ENCODE measurements at places on chromosomes 3 and 15.

DNA sequence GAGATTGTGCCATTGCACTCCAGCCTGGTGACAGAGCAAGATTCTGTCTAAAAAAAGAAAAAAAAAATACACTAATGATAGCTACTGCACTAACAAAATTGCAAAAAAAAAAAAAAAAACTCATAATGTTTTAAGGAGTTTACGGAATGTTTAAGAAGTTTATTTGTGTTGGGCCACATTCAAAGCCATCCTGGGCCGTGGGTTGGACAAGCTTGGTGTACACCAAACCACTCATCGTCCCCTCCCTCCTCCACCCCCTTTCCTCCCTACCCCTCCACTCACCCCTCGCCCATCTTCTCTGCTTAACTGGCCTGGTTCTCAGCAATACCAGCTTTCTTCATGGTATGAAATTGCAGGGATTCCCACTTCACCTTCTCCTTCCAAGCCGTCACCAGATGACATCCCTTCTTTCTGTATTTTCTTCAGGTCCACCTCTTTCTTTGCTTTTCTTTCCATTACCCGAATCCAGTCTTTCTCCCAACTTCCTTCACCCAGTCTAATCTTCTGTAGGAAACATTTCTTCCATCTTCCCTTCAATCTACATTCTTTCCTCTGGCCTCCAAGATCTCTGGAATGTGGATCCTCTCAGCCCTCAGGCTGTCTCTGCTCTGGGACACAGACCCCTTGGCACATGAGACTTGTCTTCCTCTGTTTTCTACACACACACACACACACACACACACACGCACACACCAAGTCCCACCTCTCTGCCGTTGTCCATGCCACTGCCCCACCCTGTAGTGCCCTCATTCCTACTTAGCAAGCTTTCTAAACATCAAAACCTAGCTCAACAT lies 3.5 kb upstream of the MESP1 start:
- no peak for DNase-seq

GRCh38 chr3:105145511-105145910 lies 221.2 kb upstream of the ALCAM start:
- DNase-seq = no peak

DNA sequence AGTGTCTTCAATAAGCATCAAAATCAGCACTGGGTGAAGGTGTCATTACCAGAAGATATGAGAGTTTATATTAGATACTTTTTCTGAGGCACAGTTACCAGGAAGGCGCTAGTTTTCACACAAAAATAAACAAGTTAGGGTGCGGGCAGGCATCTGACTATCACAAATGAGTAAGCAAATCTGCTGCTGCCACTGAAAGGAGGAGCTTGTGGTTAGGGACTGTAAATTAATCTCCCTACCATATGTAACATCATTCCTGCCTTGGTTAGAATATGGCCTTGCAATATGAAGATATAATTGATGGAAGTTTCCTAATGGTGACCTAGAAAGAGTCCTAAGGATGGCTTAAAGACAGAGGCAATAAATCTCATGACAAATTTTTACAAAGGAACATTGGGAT lies 19.5 kb upstream of the EID1 start:
- no peak for DNase-seq

GRCh38 chr3:125002414-125003368 lies 53.1 kb downstream of the HEG1 start:
- DNase-seq = no peak

GRCh38 chr3:34925851-34926250 lies 713.5 kb upstream of the ARPP21 start:
- DNase-seq = no peak

GRCh38 chr15:67100801-67101581 lies 35.6 kb downstream of the SMAD3 start:
- DNase-seq = peak; percentile 83

- DNase-seq = no peak
These were observed 55.7 kb upstream of the CP start for GRCh38 chr3:149277331-149277813.

DNA sequence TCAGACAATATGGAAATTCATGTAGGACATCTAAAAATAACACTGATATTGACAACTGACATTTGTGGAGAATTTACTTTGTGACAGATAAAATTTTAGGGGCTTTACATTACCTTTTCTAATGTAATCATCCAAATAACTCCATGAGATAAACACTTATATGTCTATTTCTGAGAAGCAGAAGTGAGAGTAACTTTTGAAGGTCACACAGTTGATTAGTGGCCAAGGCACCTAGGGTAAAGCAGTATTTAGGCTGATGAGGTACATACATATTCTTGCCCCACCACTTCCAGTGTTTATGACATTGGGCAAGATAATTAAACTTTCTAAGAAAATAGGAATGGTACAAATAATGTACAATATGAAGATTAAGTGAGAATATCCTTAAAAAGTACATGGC lies 248.4 kb downstream of the CPNE4 start:
- DNase-seq = no peak

DNA sequence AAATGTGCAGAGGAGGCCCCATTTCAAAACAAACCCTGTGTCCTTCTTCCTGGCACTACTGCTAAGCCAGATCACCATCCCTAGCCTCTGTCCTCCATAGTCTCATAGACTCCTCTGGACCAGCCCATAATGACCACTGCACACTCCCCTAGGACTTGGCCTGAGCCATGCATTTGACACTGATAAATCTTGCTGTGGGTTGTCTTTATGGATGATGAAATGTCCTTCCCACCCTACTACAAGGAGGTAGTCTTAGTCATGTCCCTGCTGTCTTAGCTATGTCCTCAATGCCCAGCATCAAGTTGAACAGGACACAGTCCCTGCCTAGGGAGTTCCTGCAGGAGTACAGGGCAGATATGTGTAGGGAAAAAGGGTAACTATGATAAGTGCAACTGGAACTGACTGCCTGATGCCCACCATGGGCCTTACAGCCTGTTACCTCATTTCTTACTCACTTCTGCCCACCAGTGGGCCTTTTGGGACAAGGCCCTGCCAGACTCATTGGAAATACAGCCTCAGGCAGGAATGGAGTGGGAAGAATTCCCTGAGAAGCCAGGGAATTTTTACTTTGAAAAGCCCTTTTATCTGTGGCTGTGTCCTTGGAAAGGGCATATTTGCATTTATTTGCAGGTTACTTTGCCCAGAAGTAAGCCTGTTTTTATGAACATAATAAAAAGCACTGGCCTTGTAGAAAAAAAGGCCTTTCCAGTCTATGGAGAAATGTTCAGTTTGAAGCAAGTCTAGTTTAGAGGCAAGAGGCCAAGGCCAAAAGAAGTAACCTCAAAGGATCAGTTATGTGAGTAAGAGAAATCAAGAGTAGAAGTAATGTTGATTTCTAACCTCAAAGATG lies 199.6 kb upstream of the EIF1B start:
- no peak for DNase-seq

- DNase-seq = no peak
These were observed 964.7 kb downstream of the ROBO2 start for GRCh38 chr3:78004571-78004970.

GRCh38 chr3:147411815-147412241 lies 2.7 kb downstream of the ZIC1 start:
- DNase-seq = no peak

- no peak for DNase-seq
These were observed 29.0 kb downstream of the CPOX start for GRCh38 chr3:98564282-98565005.

GRCh38 chr3:29004885-29005599 lies 275.8 kb upstream of the RBMS3 start:
- no peak for DNase-seq

DNA sequence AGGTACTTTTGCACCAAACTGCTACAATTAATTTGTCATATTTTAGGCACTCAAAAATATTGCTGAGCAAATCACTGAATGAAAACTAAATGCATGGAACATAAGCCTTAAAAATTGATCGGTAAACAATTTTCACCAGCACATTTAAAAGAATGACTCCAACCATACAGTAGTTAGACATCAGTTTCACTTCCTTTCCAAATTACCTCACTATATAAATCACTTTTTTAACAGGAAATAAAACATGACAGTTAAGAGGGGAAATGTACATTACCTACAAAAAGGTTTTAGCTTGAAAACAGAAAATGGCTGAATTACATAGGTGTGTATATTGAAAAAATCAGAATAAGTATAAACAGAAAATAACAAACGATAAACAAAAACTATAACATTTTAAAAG lies 108.4 kb downstream of the SERPINI1 start:
- DNase-seq = no peak

DNA sequence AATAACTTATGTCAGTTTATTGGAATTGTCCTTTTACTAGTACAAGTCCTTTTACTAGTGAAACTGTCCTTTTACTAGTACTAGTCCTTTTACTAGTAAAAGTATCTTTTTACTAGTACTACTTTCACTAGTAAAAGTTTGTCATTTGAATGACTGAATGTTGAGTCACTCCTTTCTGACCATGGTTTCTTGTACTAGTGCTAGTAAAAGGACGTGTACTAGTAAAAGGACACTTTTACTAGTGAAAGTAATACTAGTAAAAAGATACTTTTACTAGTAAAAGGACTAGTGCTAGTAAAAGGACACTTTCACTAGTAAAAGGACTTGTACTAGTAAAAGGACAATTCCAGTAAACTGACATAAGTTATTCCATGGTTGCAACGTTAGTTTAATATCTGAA lies 96.3 kb downstream of the ZMAT3 start:
- no peak for DNase-seq

- DNase-seq = no peak
These were observed 48.1 kb upstream of the PCSK6 start for GRCh38 chr15:101537483-101538080.

- DNase-seq = peak; percentile 64
These were observed 817 bp downstream of the USP3 start for GRCh38 chr15:63504979-63505841.

DNA sequence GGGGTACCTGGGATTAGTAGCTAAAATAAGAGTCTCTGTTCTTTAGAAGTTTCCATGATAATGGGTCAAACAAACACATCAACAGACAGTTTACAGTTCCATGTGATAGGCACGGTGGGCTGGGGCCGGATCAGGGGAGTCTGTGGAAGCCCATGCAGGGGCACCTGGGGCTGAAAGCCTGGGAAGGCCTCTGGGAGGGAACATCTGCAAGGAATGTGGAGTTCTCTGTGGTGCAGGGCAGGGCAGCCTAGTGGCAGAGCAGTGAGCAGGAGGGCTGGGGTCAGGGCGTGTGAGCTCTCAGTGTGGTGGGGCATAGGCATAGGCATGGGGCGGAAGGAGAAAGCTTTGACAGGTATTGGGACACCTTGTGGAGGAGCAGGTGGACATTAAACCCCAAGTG lies 207.7 kb upstream of the TRIM42 start:
- DNase-seq = no peak

DNA sequence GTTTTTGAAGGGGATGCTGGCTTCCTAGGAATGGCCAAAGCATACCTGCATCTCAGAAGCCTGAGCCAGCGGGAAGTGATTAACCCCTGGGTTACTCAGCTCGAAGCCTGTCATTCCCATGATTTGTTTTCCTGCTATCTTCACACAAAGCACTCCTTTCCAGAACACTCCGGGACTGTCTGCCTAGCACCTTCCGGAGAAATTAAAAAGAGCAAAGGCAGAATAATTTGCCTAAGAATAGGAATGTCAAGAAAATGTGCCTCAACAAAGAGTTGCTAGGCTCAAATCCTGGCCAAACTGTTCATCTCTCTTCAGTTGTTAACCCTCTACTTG lies 34.1 kb downstream of the TPM1 start:
- DNase-seq = no peak

GRCh38 chr3:172148241-172148640 lies 108.9 kb downstream of the FNDC3B start:
- DNase-seq = no peak

DNA sequence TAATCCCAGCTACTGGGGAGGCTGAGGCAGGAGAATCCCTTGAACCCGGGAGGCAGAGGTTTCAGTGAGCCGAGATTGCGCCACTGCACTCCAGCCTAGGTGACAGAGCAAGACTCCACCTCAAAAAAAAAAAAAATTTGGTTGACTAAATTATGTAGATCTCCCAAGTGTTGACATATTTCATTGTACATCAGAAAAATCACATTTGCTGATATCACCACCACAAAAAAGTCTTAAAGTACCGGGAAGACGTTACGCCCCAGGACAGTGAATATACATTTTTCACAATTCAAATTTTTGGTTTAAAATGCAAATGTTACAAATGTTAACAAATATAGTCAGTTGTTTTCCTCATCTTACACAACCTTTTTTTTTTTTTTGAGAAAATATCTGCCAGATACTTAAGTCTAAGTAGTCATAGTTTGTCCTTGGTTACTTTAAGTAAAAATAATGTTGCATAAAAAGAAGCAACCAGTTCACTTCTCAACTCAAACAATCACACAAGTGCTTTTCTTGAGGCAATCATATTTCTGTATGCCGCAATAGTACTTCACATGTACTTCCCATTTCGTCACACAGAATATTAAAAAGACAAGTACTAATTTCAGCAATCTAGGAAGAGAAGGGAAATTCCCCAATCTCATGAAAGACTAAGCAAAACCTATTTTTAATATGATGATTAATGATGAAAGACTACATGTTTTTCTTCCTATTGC lies 41.0 kb upstream of the TCF12 start:
- DNase-seq = no peak

GRCh38 chr3:42174679-42175385 lies 83.7 kb downstream of the TRAK1 start:
- no peak for DNase-seq

Measured in stimulated activated CD4-positive, alpha-beta T cell treated with anti-CD3 and anti-CD28 coated beads, Interleukin-15, amount 100 ng/mL, for 24 hours (primary cell).